Fibroblast of skin of left biceps (primary cell): ENCODE measurements at places on chromosomes 7 and 10.

- DNase-seq, result no peak
Measured at GRCh38 chr10:74406006-74406405, 255.0 kb downstream of the ADK start.

GRCh38 chr7:140231771-140232491 lies 55.1 kb upstream of the KDM7A start:
- no peak for DNase-seq

- DNase-seq, result no peak
Measured at GRCh38 chr7:112400141-112400540, 50.1 kb upstream of the IFRD1 start.

GRCh38 chr7:141992156-141992555 lies 3.5 kb upstream of the MGAM start:
- DNase-seq, result no peak

GRCh38 chr7:44995555-44996493 lies 4.2 kb upstream of the CCM2 start:
- no peak for DNase-seq

GRCh38 chr7:12923971-12924370 lies 236.5 kb downstream of the ARL4A start:
- DNase-seq, result no peak

DNA sequence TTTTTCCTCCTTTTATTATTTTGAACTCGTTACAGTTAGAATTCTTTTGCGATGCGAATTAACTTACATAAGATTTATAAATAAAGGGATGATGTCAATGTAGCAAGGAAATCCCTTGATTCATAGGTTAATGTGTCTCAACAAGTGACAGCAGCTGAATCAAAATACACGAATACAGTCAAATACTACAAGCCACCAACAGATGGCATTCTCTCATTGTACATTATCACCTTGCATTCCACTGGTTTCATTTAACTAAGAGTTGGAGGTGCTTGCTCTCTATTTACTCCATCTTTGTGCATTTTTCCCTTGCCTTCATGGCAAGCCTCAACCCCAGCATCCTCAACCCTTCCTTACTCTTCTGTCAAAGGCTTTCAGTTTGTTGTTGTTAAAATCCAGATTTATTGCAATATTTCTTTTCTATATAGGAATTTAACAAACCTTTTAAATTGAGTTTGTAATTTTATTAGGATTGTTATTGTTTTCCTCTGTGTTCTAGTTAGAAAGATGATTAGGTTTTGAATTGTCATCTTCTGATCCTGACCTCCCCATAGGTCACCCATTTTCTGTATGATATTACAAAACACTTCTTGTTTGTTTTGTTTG lies 78.3 kb downstream of the SLC25A40 start:
- peak; percentile 15 for DNase-seq

- no peak for DNase-seq
Measured at GRCh38 chr7:44236333-44236728, 35.6 kb downstream of the YKT6 start.

DNA sequence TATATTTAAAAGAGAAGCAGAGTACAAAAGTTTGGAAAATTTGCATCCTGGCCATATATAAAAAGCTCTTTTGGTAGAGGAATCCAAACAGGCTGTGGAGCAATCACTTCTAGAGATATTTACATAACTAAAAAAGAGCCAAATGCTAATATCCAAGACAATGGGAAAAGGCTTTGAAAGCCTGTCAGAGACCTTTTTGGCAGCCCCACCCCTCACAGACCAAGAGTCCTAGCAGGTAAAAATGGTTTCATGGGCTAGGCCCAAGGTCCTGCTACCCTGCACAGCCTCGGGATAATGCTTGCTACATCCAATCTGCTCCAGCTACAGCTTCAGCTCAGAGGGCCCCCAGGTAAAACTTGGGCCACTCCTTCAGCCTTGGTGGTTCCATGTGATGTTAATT lies 430.2 kb upstream of the KCND2 start:
- DNase-seq, result no peak

- DNase-seq, result no peak
Measured at GRCh38 chr10:119129721-119130120, 25.8 kb downstream of the DENND10 start.

DNA sequence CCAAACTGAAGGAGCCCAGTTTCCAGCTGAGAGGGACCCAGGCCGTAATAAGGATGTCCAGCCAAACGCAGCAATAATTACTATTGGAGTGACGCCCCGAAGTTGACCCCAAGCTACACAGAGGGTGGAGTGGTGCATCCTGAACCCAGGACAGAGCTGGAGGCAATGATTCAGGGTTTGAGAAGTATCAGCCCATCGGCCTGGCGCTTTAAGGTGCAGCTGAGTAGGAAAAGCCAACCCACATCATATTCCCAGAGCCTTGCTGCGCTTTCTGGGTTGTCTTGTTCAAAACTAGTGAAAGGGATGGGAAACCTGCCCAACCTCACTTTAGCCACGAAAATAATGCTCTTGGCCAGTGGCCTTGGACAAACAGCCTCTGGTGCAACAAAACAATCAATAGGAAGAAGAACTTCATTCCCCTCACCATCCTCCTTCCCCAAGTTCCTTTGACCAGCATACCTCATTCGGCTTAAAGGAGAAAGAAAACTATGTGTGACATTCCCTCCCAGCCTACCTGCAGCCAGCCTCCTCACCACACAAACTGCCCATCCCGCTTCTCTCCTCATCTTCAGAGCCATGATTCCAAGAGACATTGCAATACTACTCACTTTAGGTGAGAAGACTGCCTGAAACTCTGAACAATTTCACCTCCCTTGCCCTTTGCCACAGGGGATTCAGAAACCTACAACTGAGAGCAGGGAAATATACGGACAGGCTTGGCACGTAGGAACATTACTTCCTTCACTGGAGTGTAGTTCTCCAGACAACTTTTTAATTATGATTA lies 217.2 kb upstream of the MKLN1 start:
- no peak for DNase-seq

DNA sequence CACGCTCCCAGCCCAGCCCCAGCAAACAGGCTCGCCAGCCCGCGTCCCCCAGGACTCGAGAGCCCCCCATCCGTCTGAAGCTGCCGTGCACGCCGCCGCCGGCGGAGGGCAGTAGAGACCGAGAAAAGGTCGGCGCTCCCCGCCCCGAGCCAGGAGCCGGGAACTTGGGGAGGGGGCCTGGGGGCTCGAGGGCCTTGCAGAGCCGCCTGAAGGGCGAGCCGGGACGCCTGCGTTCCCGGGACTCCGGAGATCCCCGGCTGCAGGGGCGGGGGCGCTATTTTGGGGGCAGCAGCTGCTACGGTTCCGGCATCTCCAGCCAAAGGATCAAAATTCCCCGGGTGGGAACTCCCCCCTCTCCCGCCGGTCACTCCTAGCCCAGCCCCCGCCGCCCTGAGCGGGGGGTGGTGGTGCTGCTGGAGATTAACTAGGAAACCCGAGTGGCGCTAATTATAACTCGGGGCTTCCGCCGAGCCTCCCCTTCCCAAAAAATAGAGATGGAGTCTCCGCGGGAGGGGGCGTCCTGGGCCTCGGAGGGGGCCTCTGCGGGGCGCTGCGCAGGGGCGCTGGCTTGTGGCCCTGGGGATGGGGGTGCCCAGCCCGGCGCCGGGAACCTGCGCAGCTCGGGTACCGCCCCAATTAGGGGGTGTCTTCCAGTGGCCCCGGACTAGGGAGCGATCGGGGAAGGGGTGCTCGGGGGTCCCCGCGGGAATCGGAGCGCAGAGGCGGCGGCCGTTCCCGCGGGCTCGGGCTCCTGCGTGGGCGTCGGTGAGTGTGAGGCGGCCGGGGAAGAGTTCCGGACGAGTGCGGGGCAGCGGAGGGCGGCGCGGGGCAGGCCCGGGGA lies 608 bp downstream of the ACHE start:
- DNase-seq, result no peak

- DNase-seq, result no peak
Measured at GRCh38 chr7:50156706-50157105, 63.7 kb upstream of the ZPBP start.

GRCh38 chr10:94172332-94172731 lies 178.6 kb downstream of the PLCE1 start:
- DNase-seq, result no peak

- no peak for DNase-seq
Measured at GRCh38 chr7:135789956-135790355, 41.3 kb upstream of the FAM180A start.

- DNase-seq, result no peak
Measured at GRCh38 chr7:149742075-149742701, 31.2 kb downstream of the ZNF467 start.

- no peak for DNase-seq
Measured at GRCh38 chr10:23432166-23432565, 6.7 kb upstream of the OTUD1 start.

DNA sequence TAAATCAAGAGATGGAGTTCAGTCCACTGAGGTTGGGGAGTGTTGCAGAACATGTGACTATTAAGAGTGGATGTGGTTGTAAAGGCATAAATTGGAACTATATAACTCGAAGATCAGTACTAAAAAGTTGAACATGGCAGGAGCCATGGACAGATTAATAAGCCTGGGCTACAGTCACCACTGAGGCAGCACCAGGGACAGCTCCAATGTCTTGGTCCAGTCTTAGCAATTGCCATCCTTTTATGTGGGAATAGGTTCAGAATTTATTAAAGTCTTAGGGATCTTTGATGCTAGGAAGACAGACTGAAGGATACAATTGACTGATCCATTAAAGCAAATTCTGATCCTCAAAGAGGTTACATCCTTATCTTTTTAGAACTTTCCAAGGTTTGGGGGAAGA lies 156.6 kb downstream of the ADRA2A start:
- no peak for DNase-seq

DNA sequence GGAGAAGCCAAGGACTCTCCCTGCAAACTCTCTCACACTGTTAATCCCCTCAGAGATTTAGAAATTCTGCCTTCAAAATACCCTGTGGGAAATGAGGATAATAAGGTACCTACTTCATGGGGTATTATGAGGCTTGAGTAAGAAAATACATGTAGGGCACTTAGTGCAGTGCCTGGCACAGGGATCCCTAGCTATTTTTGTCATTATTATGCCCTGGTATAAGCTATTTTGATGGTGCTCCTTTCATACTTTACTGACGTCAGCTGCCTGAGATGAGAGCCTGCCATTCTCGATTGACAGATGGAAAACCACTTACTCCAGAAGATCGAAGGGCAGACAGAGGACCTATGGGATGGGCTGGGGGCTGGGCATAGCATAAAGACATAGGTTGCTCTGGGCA lies 30.1 kb downstream of the MKX start:
- no peak for DNase-seq

DNA sequence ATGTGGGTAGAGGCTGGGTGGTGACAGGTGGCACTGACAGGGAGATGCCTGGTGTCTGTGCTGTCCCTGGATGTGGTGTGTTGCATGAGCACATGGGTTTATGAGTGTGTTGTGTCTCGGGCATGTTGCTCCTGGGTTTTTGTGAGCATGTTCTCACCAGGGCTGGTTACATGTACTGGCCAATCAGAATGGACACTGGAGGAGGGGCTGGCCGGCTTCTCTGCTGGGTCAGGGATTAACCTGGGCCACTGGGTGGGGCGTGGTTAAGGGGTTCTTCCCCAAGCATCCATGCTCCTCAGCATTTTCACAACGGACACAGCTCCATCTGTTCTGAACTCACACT lies 20.8 kb upstream of the VOPP1 start:
- DNase-seq, result no peak

DNA sequence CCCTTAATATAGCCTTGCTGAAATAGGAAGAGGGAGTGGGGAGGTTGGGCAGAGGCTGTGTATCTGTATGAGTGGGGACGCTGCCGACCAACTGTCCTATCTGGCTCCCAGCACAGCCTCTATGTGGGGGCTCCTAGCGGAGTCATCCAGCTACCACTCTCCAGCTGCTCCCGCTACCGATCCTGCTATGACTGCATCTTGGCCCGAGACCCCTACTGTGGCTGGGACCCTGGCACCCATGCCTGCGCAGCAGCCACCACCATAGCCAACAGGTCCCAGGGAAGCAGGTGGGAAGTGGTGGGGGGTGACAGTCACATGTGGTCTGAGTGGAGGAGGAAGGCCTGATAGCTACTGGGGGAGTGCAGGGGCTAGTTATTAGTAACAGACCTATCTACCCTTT lies 6.6 kb downstream of the MRPL43 start:
- no peak for DNase-seq

GRCh38 chr10:48523820-48524758 lies 80.8 kb downstream of the ARHGAP22 start:
- no peak for DNase-seq

DNA sequence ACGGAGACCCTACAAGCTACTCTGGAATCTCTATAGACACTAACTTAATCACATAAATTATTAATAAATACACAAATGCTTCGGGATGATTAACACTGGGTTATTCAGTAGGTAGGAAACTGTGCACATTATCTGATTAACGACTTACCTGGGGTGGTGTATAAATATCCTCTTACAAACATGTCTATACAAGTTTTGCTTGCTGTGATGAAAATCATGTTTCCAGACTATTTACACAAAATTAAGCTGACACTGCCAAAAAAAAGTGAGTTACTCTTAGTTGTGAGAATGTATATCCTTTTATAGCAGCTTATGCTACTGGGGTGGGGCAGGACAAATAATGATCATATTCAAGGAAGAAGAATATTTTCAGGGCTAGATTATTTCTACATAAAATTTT lies 314.6 kb downstream of the C7orf25 start:
- DNase-seq, result no peak

- no peak for DNase-seq
Measured at GRCh38 chr7:64685741-64686140, 19.8 kb downstream of the ZNF107 start.

DNA sequence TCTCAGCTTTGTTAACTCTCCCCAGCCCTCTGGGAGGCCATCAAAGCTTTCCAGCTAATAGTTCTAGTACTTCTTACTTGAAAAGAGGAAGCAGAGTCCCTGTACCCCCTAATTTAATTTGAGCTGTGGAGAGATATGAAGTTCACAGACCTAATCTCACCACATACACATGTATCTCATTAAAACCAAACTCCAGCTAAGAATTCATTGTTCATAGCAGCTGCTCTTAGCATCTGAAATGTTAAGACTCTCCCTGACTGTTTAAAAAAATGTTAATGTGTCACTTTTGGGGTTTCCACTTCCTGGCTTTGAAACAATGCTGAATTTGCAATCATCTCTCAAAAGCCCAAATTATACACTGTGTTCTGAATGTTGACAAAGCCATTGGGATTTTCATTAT lies 16.2 kb upstream of the MRC1 start:
- DNase-seq, result no peak

GRCh38 chr7:15620491-15621185 lies 58.8 kb upstream of the AGMO start:
- DNase-seq, result no peak

DNA sequence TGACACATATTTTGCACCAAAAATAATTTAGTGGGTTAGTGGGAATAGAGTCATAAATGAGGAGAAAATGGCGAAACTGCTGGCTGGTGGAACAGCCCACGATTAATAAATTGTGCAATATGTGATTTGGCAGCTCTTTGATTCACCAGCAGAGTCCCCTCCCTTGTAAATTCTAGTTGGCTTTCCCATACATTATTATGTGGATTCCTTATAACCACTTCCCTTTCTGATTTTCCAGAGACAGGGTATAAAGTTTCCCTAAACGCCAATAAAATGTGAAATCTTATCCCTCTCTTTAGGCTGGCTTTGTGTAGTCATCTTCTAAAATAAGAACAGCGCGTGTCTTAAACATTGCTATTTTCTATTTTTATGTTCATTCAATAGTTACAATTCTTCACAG lies 149.4 kb upstream of the FERD3L start:
- peak; percentile 87 for DNase-seq

GRCh38 chr7:132078891-132079735 lies 497.2 kb downstream of the PLXNA4 start:
- no peak for DNase-seq

- no peak for DNase-seq
Measured at GRCh38 chr10:66575251-66575855, 350.5 kb upstream of the LRRTM3 start.
